Naive thymus-derived CD8-positive, alpha-beta T cell (primary cell): ENCODE measurements at places on chromosomes 16 and 17.

- H3K4me1 ChIP-seq: no peaks in the 10 kb centered on the region
- no peak overlapping the region for H3K4me3 ChIP-seq
- no peak overlapping the region for H3K27ac ChIP-seq
- peaks cover 5% of the 10 kb centered on the region for H3K36me3 ChIP-seq
- no peaks in the 10 kb centered on the region for H3K27me3 ChIP-seq
Observed at GRCh38 chr16:53291757-53292392, 142.4 kb upstream of the RBL2 start.

DNA sequence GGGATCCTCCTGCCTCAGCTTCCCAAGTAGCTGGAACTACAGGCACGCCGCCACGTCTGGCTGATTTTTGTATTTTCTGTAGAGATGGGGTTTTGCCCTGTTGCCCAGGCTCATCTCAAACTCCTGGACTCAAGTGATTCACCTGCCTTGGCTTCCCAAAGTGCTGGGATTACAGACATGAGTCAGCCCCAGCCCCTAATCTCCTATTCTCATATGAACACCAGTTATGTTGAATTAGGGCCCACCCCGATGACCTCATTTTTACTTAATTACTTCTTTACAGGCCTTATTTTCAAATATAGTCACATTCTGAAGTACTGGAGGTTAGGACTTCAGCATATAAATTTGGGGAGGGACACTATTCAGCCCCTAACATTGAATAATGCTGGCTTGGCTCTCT, 49.2 kb downstream of the ZNRF1 start:
- H3K4me1 ChIP-seq: no peaks in the 10 kb centered on the region
- H3K36me3 ChIP-seq: no peaks in the 10 kb centered on the region
- no peak overlapping the region for H3K4me3 ChIP-seq
- no peak overlapping the region for H3K27ac ChIP-seq
- DNase-seq: no peak

GRCh38 chr17:28039251-28039650, 3.2 kb upstream of the NLK start:
- peak overlapping the region; percentile 36 for H3K27ac ChIP-seq
- no peaks in the 10 kb centered on the region for H3K27me3 ChIP-seq
- H3K4me3 ChIP-seq: no peak overlapping the region
- H3K4me1 ChIP-seq: peaks cover 45% of the 10 kb centered on the region

DNA sequence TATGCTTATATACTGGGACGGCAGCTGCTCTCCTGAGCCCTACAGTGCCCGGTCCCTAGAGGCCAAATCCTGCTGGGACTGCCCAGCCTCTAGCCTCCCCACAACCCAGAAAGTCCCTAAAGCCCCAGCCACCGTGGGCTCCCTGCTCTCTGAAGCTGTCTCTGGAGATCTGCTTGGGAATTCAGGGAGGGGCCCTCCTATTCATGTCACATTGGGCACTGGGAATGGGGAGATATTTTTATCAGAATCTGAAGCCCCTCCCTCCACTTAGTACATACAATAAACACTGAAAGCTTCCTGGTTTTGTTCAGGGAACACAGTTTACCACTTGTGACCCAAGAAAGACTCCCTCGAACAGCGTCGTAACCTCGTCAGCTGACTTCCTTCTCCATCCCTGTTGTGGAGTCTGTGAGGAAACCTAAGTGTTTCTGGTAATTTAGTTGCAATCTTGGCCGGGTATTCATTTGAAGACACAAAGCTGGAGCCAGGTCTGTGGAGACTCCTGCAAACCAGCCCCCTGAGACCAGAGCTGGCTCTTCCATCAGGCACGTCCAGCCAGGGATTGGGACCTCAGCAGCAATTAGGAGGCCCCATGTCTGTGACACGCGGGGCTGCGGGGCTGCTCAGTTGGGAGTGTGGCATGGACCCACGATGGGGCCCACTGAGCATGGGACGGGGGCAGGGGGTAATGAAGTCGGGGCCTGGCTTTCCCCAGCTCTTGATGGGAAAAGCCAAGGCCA, 38.5 kb downstream of the PGS1 start:
- peaks cover 26% of the 10 kb centered on the region for H3K4me1 ChIP-seq
- peak overlapping the region; percentile 75 for H3K27ac ChIP-seq
- H3K4me3 ChIP-seq: no peak overlapping the region
- H3K27me3 ChIP-seq: no peaks in the 10 kb centered on the region
- peaks cover 35% of the 10 kb centered on the region for H3K36me3 ChIP-seq
- DNase-seq: no peak

DNA sequence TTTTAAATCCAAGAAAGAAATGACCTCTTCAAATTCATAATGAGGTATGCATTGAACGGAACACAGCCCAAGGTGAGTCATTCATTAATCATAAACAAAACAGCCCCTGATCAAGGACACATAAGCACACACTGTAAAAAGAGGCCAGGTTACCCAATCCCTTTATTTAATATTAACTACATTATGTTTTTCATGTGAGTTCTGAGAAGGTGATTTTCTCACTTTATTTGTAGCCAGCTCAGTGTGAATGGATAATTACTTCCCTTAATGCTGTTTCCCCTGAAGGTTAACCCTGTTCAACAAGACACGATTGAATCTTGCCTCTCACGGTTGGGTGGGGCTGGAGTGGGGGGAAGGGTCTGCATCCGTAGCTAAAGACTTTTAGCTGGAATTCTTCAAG, 257.3 kb upstream of the SALL1 start:
- H3K27ac ChIP-seq: no peak overlapping the region
- H3K27me3 ChIP-seq: no peaks in the 10 kb centered on the region
- no peaks in the 10 kb centered on the region for H3K36me3 ChIP-seq
- H3K4me3 ChIP-seq: no peak overlapping the region
- DNase-seq: no peak

DNA sequence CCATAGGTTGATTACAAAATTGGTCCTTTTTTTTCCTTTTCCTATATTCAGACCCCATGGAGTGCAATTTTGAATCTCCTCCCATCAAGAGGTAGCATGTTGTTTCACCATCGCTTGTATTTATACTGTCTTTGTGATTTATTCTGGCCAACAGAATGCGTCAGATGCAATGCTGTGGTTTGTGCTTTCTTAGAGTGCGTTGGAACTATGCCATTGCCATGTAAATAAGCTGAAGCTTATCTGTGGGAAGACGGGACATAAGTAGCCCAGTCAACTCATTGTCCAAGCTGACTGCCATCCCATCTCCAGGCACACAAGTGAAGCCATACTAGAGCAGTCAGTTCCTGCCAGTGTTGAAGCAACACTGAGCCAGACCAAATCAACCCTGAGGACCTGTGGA, 1339.3 kb upstream of the GOT2 start:
- no peaks in the 10 kb centered on the region for H3K27me3 ChIP-seq
- DNase-seq: no peak
- H3K36me3 ChIP-seq: no peaks in the 10 kb centered on the region
- H3K4me3 ChIP-seq: no peak overlapping the region

- no peak overlapping the region for H3K4me3 ChIP-seq
- peaks cover 39% of the 10 kb centered on the region for H3K36me3 ChIP-seq
- no peaks in the 10 kb centered on the region for H3K27me3 ChIP-seq
Observed at GRCh38 chr17:39563476-39563875, 44.2 kb downstream of the NEUROD2 start.

DNA sequence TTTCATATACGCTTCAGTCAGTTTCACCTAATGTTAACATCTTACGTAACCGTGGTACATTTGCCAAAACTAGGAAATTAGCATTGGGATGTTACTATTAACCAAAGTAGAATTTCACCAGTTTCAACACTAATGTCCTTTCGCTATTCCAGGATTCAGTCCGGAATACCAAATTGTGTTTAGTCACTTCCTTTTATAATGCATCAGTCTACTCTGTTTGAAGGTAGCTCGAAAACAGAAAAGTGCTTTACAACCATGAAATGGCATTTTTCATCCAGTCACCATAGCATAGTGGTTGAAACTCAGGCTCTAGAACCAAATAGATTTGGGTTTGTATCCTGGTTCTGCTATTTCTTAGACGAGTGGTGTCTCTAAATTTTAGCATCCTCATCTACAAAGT, 29.4 kb downstream of the AP2B1 start:
- no peak overlapping the region for H3K4me3 ChIP-seq
- no peak for DNase-seq
- no peaks in the 10 kb centered on the region for H3K27me3 ChIP-seq
- peaks cover 8% of the 10 kb centered on the region for H3K4me1 ChIP-seq
- H3K36me3 ChIP-seq: peaks cover 41% of the 10 kb centered on the region

DNA sequence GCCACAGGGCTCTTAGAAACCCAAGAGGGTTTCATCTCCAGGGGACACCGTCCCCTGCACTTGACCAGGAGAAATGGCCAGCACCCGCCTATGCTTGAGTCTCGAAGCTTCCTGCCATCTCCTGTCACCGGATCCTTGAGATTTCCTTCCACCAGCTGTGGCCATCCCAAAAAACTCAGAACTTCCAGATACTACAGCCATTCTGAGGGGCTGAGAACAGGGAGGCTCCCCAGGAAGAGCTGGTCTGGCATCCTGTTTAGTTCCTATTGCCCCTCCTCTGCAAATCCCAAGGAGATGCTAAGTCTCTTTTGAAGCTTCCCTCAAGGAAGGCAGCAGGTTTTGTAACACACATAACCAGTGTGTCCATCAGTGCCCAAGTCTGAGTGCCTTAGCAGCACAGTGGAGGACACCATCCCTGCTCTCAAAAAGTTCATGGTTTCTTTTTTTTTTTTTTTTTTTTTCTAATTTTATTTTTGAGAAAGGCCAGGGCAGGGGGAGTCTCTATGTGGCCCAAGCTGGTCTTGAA, 2.0 kb downstream of the UBALD2 start:
- peak overlapping the region; percentile 93 for H3K4me3 ChIP-seq
- peaks cover 35% of the 10 kb centered on the region for H3K4me1 ChIP-seq
- no peaks in the 10 kb centered on the region for H3K36me3 ChIP-seq
- H3K27me3 ChIP-seq: no peaks in the 10 kb centered on the region

- H3K4me1 ChIP-seq: peaks cover 78% of the 10 kb centered on the region
- no peak for DNase-seq
- no peak overlapping the region for H3K4me3 ChIP-seq
- no peaks in the 10 kb centered on the region for H3K36me3 ChIP-seq
Observed at GRCh38 chr16:24015923-24016322, 180.1 kb downstream of the PRKCB start.

DNA sequence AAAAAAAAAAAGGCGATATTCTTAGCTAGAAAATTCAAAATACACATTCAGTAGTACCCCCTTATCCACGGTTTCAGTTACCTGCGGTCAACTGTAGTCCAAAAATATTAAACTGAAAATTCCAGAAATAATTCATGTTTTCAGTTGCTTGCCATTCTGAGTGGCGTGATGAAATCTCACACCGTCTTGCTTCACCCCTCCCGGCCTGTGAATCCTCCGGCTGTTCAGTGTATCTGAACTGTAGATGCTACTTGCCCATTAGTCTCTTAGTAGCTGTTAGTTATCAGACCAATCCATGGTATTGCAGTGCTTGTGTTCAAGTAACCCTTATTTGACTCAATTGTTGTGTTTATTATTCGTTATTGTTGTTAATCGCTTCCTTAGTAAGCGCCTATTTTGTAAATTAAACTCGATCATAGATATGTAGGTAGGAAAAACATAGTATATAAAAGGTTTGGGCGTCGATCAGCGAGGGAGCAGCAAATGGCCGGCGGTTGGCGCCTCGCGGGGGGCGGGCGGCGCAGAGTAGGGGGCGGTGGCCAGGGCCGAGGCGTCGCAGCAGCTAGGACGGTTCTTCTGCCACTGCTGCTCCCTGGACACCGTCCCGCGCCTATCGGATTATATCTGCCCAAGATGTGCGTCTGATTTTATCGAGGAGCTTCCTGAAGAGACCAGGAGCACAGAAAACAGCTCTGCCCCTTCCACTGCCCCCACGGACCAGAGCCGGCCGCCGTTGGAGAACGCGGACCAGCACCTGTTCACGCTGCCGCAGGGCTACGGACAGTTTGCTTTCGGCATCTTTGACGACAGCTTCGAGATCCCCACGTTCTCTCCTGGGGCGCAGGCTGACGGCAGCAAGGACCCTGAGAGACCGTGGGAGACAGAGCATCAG, 39.8 kb upstream of the AKAP1 start:
- peaks cover 22% of the 10 kb centered on the region for H3K4me1 ChIP-seq
- H3K4me3 ChIP-seq: peak overlapping the region; percentile 74
- DNase-seq: peak; percentile 2

- H3K36me3 ChIP-seq: peaks cover 100% of the 10 kb centered on the region
- no peaks in the 10 kb centered on the region for H3K27me3 ChIP-seq
- H3K27ac ChIP-seq: peak overlapping the region; percentile 86
Observed at GRCh38 chr17:78697554-78698343, 84.3 kb downstream of the CYTH1 start.

- no peak overlapping the region for H3K4me3 ChIP-seq
- H3K36me3 ChIP-seq: no peaks in the 10 kb centered on the region
- H3K4me1 ChIP-seq: no peaks in the 10 kb centered on the region
- H3K27ac ChIP-seq: no peak overlapping the region
- peaks cover 3% of the 10 kb centered on the region for H3K27me3 ChIP-seq
- no peak for DNase-seq
Observed at GRCh38 chr16:10609402-10609774, 29.0 kb upstream of the EMP2 start.

DNA sequence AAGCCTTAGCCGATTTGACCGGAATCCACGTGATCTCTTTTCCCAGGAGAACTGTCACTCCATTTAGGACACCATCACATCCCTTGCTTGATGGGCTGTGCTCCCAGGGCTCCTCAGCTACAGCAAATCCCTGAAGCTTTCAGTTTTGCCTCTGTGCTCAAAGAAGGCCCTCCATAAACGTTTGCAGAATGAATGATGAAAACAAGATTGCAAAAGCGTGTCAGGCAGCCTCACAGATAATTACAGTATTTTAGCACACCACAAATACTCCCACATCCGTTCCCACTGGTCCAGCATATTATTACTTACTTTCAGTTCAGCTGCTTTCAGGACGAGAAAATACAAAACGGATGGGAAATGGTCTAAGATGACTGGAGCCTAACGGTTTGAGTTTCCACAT, 84.6 kb downstream of the USP31 start:
- no peak overlapping the region for H3K27ac ChIP-seq
- H3K27me3 ChIP-seq: no peaks in the 10 kb centered on the region
- H3K4me3 ChIP-seq: no peak overlapping the region
- H3K4me1 ChIP-seq: no peaks in the 10 kb centered on the region

DNA sequence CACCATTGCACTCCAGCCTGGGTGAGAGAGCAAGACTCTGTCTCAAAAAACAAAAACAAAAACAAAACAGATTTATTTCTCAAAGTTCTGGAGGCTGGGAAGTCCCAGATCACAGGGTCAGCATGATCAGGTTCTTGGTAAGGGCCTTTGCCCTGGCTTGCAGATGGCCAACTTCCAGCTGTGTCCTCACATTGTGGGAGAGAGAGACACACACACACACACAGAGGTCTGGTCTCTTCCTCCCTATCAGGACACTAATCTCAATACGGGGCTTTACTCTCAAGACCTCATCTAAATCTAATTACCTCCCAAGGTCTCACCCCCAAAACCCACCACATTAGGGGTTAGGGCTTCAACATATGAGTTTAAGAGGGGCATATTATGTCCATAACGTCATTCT, 26.4 kb upstream of the TAOK1 start:
- no peak for DNase-seq
- no peaks in the 10 kb centered on the region for H3K27me3 ChIP-seq
- H3K4me3 ChIP-seq: no peak overlapping the region
